ENCODE measurements at places on chromosomes 3 and 15. TPM values are rescaled to one million over a fixed set of nuclear protein-coding genes. Genes with fewer than 3 reads are reported as not detected.

Gene ADAMTS9
- 0.77 TPM for total RNA-seq

Gene IL17RD
- 2.3 TPM for total RNA-seq

Gene NEK10
- 1.0 TPM for total RNA-seq

Gene CCR8
- total RNA-seq, result not detected

Gene ALG1L2
- total RNA-seq, result not detected

Gene CCR3
- not detected for total RNA-seq

Gene ST6GAL1
- total RNA-seq, result 5.5 TPM

Gene FSIP1
- total RNA-seq, result 28.8 TPM

Gene GFM1
- 55.3 TPM for total RNA-seq

Gene CD96
- total RNA-seq, result not detected

Gene ISLR2
- total RNA-seq, result not detected

All from bronchial epithelial cell (primary cell).